ENCODE measurements at places on chromosomes 11 and 22. TPM values are rescaled to one million over a fixed set of nuclear protein-coding genes. Genes with fewer than 3 reads are reported as not detected.

RFPL3 gene
- total RNA-seq = not detected

- no peak overlapping the region for H3K4me3 ChIP-seq
- H3K27ac ChIP-seq = no peak overlapping the region
- peaks cover 86% of the 10 kb centered on the region for H3K36me3 ChIP-seq
- no peak for ATAC-seq
These were observed 42.8 kb upstream of the YWHAH start for GRCh38 chr22:31901388-31902137.

LINC01488 gene
- not detected for total RNA-seq

DNA sequence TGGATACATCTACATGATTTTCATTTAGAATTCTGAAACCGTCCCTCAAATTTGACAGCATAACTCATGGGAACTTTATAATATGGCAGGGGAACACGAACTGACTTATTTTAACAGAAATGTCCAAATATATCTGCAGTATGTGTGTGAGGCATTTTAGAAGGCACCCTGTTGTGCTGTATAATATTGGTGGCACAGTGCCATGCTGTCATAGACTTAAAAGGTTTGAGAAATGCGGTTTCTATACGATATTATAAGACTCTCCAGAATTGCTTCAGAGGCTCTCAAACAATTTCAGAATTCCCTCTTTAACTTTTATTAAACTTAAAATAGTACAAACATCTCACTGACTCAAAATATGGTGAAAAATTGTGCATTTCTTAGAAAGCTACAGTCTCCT is 181.6 kb downstream of the MSANTD4 start:
- no peaks in the 10 kb centered on the region for H3K27me3 ChIP-seq
- ATAC-seq = no peak
- no peaks in the 10 kb centered on the region for H3K4me1 ChIP-seq
- H3K27ac ChIP-seq = no peak overlapping the region
- H3K4me3 ChIP-seq = no peak overlapping the region

DNA sequence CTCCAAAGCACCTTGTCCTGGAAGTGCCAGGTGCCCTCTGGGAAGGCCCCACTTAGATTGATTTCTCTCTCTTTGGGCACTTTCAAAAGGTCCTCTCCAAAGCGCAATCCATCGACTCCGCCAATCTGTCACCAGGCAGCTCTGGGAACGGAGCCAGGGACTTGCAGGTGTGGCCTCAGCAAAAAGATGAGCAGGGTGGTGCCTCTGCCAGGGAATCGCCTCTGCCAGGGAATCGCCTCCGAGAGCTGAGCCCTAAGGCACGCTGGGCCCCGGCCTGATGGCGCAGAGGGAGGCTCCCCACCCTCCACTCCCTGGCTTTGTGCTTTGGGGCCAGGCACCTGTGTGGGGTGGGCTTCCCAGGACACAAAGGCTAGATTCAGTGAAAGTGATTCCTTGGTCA is 1391.3 kb downstream of the TBC1D22A start:
- H3K4me1 ChIP-seq = no peaks in the 10 kb centered on the region
- H3K4me3 ChIP-seq = no peak overlapping the region
- H3K27ac ChIP-seq = no peak overlapping the region
- ATAC-seq = no peak
- peaks cover 27% of the 10 kb centered on the region for H3K27me3 ChIP-seq

OR2AG1 gene
- total RNA-seq = not detected

DNA sequence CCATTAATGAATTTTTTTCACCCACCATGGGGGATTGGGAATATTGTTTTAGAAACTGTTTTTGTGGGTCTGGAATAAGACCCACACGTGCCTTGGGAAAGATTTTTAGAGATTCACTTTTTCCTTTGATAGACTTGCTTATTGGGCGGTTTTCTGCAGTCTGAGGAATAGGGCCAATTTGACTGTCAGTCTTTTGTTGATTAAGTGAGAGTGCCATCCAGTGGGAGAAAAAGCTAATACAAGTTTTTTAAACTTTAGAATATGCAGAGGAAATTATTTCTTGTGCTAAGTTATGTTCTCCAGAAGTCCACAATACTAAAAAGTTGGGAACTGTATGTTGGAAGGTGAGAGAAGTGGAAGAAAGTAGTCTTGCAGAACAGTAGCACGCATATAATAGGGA is 56.1 kb downstream of the PRMT3 start:
- no peak overlapping the region for H3K27ac ChIP-seq
- H3K27me3 ChIP-seq = no peaks in the 10 kb centered on the region
- no peak overlapping the region for H3K4me3 ChIP-seq
- ATAC-seq = no peak

DNA sequence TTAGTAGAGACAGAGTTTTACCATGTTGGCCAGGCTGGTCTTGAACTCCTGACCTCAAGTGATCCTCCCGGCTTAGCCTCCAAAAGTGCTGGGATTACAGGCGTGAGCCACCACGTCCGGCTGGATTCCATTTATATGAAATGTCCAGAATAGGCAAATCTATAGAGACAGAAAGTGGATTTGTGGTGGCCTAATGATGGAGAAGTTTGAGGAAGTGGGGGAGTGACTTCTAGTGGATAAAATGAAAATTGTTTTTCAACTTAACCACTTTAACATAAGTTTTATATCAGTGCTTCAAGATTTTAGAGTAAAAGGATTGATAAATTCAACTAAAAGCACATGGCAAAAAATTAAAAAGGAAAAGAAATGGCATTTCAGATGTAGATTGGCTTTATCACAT is 66.2 kb downstream of the HIPK3 start:
- H3K36me3 ChIP-seq = no peaks in the 10 kb centered on the region
- peaks cover 93% of the 10 kb centered on the region for H3K4me1 ChIP-seq
- no peak overlapping the region for H3K4me3 ChIP-seq
- H3K27me3 ChIP-seq = no peaks in the 10 kb centered on the region

- ATAC-seq = peak; percentile 83
- peak overlapping the region; percentile 66 for H3K27ac ChIP-seq
- H3K27me3 ChIP-seq = no peaks in the 10 kb centered on the region
- no peaks in the 10 kb centered on the region for H3K36me3 ChIP-seq
- no peak overlapping the region for H3K4me3 ChIP-seq
These were observed 16.4 kb upstream of the PAMR1 start for GRCh38 chr11:35541621-35542375.

DNA sequence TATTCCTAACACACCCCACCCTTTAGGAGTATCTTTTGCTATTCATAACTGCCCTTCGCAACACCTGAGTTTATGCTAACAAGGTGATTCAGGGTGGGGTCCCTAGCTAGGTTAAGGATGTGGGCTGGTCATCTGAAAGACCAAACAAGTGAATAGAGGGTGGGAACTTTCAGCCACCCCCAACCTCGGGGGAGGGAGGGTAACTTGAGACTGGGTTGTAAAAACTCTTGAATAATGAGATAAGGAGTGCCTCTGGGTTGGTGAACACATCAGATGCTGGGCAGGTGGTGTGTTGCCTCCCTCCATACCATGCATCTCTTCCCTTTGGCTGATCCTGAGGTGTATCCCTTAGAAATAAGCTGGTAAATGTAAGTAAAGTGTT is 111.5 kb downstream of the SWAP70 start:
- ATAC-seq = no peak
- peaks cover 3% of the 10 kb centered on the region for H3K36me3 ChIP-seq
- no peak overlapping the region for H3K4me3 ChIP-seq
- H3K27ac ChIP-seq = peak overlapping the region; percentile 12

Data from gastroesophageal sphincter (tissue), 4 donors.